ENCODE measurements at places on chromosomes 4 and X.

DNA sequence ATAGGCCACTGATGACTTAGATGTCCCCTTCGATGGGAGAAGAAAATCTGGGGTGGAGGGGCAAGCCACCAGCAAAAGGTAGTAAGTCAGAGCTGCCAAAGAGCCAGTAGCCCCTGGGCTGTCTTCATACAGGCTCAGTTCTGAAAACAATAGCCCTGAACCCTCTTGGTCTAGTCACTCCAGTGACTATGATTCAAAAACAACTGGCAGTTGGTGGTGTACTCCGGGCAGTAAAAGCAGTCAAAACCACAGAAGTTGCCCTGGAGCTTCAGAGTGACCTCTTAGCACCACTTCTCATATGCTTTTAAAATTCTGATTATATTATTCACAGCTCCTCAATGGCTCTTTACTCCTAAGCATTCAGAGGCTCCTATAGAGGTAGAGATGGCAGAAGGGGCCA lies 164.3 kb upstream of the MAMLD1 start:
- no peak for DNase-seq

DNA sequence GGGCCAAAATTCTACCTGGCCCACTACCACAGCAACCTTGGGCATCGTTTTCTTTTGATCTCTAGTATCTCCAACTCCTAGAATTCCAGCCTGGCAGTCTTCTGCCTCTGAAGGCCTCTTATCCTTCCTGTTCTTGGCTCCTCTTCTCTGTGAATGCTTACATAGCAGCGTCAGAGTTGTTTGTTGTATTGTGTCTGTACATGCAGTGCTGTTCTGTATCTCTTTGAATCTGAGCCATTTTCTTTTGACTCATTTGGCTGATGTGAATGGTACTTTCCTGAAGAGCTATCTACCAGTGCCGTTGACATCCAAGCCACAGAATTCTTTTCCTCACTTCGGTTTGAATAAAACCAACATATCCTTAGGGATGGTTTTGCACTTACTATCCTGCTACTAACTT lies 79.2 kb downstream of the TMEM164 start:
- no peak for DNase-seq

- no peak for DNase-seq
Observed at GRCh38 chr4:27005905-27006590, 145.4 kb downstream of the STIM2 start.

DNA sequence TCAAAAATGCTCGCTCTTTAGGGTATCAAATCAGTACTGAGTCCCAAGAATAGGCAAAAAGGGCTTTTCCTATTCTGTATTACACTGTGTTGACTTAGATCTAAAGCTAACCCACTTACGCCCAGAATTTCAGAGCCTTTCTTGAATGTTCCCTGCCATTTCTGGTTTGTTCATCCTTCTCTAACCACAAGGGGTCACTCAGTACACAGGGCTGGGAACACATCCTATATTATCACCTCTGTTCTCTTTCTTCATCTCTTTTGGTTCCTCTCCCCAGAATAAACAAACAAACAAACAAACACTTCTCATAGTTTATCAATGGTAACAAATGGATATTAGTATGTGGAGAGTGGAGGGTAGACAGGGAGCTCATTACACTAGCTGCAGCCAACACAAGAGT lies 25.5 kb upstream of the MORC4 start:
- DNase-seq: no peak

DNA sequence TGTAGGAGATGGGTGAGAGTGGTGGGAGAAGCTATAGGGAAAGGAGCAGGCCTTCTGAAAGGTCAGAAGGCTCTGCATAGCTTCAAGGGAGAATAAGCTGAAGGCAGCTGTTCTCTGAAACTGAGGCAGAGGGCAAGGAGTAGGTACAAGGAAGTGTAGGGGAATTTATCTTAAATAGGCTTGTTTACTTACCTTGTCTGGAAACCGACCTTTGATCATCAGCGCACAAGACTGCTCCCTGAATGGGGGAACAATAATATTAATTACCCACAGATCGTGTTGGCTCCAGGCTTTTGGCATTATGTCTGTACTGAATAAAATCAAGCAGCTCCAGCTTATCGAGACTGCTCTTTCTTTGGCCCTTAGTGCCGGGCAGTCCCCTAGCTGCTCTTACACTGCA lies 175.5 kb upstream of the MAGEB16 start:
- DNase-seq: no peak

DNA sequence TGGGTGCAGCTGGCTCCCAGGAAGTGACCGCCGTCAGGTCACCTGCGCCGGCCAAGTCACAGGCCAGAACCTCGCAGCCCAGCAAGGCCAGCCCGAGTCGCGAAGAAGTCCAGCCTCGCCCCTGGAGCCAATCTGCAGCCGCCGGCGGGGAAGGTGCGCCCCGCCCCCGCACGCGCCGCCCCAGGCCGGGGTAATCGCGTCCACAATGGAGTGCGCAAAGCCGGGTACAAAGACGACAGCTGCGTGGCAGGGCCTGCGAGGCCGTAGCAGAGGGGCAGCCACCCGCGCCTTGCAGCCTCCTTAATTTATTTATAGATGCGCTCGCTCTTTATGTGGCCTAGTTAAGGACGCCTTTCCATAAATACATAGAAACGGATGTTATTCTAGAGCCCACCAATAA lies 139.4 kb upstream of the CPEB2 start:
- no peak for DNase-seq

- no peak for DNase-seq
Observed at GRCh38 chr4:187414716-187415115, 580.9 kb upstream of the ZFP42 start.

GRCh38 chrX:43316146-43316545 lies 340.0 kb upstream of the MAOA start:
- DNase-seq: no peak

DNA sequence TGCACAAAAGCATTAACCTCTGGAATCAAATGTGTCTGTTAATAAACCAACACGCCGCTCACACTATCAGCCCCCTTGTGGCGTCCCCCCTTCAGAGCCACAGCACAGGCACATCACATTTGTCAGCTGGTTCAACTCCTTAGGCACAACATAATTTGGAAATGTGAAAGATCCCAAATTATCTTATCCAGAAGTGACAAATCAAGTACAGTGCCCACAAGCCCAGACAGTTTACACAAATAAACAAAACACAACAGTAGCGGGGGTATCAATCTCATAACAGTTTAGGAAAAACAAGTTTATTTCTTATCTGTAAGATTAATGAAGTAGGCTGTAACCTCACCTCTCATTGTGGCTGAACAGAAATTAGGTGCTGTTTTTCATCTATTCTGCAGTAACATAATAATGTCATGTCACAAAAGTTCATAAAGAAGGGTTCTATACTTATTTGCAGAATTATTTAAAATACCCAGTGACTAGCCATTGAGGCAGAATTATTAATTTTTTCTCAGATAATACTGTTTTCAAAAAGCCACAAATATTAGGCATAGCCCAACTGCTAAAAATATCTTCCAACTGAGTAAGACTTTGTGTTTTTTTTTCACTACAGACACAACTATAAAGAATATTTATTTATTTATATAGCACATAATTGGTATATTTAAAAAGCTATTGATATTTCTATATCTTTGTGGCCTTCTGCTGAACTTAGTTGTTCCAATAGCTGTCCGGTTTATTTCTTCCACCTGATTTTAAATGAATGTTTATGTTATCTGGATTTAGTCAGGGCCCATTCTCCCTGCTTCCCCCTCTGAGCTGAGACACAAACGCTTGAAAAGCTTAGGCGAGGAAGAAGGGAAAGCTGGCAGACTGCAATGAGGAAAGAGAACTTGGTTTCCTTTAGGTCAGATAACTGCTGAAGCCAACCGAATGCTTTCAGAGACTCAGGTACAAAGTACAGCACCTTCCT lies 214.7 kb downstream of the QDPR start:
- DNase-seq: no peak

GRCh38 chr4:127131527-127131926 lies 501.2 kb upstream of the INTU start:
- no peak for DNase-seq

DNA sequence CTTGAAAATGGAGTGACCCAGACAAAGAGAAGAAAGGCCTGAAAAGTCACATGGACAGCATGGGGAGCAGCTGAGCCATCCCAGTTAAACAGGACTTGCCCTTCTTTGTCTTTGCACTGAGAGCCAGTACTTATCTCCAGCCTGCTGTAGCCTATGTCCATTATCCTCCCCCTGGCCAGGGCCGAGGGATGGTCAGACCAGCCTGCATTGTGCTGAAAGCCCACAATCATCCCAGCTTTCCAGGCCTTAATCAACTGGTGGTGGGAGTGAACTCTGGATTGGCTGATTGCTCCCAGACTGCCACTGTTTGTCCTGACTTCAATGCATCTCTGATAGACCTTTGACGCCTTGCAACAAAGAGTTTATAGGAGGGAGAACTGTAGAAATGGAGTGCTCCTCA lies 453.1 kb downstream of the EPHA5 start:
- DNase-seq: no peak

DNA sequence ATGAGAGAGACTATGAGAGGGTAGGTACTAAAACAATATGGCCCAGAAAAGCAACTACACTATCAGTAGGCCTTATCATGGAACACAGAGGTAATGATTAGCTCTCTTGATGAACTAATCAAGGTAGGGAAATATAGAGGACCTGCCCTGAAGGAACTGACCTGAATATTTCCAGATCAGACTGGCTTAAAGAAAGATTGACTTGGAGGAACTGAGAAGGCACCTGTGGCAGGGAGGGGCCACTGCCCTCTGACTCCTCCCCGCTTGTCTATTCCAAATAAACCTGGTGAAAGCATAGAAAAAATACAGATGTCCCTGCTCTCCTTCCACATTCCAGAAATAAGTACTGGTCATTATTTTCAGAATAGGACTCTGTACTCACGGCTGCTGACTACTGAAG lies 5.5 kb downstream of the RPS6KA6 start:
- no peak for DNase-seq

DNA sequence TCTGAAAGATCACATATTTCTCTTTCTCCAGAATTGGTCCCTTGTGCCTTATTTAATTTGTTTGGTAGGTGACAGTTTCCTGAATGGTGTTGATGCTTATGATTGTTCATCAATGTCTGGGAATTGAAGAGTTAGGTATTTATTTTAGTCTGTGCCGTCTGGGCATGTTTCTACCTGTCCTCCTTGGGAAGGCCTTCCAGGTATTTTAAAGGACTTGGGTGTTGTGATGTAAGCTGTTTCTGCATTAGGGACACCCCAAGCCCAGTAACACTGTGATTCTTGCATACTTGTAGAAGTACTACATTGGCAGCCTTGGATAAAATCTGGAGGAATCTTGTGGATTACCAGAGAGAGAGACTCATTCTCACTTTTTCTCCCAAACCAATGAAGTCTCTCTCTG lies 120.8 kb upstream of the CXXC4 start:
- DNase-seq: no peak

DNA sequence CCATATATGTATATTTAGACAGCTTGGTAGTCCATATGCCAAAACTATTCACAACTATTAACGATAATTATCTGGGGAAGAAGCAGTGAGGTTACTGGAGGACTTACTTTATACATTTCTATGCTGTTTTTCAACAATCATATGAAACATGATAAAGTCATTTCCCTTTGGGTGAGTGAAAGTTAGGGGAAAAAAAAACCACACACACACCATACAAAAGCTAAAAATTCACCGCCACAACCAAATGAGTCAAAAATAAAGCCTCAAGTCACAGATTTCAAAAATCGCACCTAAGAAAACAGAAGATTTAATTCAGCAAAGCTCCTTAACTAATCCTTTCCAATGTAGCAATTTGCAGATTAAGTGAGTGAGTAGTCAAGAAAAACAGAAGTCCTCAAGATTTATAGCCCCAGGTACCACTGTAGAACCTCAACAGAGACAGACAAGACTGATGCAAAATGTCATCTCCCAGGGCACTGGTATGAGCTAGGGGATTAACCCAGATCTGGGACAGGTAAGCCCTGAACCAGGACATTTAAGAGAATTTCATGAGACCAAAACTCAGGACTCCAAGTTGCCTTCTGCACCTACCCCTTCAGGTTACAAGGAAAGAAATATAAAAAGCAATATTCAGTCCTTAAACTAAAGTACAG lies 35.1 kb downstream of the SYTL4 start:
- no peak for DNase-seq

DNA sequence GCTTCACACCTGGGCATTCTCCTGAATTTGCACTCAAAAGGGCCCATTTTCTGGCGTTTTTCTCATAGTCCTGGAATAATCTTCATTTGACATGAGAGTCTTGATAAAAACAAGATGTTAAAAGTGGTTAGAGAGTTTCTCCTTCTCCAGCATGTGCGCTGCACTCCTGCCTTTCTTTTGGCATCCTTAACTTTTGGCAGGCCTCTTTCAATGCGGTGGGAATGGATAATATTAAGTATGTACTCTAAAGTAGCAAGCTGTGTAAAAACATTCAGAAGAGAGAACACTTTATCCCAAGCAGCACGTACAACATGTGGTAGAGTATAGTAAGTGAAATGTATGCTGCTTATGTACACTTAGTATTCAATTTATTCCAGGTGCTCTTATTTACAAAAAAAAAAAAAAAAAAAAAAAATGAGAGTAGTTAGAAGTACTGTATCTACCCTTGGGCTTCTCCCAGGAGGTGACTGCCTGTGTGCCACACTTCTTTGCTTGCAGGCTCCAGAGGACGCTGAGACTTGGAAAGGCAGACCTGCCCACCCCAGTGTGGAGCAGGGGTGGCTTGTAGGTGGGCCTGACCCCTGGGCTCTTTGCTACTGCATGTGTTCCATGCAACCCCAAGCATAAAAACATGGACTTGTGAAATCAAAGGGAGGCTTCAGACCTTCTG lies 3.9 kb downstream of the FGF2 start:
- no peak for DNase-seq

DNA sequence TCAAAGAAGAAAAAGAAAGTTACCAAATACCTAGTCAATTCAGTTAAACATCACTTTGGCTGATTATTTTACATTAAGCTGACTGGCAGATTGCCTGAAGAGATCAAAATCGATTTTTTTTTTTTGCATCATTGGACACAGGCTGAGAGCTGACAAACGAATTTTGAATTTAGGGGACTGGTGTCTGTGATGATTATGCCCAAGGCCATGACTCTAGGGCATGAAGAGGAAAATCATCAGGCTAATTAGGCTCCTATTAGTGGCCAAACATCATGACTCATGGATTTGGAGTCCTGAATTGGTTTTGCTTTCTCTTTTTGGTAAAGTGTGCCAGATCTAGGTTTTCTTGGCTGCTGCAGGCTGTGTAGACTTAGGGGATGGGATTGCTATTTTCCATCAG lies 829.3 kb upstream of the LCORL start:
- no peak for DNase-seq

DNA sequence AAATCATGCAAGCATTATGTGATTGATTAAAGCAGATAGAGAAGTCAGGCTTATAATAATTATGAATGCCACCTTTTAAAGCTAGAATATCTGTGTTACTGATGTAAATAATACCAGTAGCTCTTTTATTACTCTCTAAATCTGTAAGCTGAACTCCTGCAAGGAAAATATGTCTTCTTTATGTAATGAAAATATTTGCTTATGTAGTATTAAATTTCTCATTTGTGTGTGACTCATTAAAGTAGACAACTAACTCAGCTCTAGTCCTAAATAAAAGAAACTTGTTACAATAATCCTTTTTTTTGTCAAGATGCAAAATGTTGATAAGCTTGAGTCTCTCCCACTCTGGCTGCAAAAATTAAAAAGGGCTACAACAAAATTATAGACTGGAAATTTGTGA lies 137.7 kb upstream of the FAT1 start:
- DNase-seq: no peak
